ENCODE measurements at places on chromosomes 1 and 21.

DNA sequence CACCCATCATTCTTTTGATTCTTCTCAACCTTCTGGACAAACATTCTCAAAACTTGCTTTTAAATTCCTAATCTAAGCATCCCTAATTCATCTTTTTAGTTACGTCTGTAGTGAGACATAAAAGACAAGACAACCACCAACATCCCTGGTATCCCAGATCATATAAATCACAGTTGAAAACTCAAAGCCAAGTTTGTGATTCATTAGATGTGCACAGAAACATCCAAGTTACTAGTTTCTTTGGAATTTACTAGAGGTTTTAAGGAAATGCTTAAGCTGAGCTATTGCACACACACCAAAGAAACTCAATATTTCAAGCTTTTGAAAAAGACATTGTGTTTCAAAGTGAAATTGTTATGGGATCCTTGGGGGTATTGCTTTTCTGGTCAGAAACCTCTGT is 47.6 kb downstream of the ATP6V1G3 start:
- no peak for DNase-seq

DNA sequence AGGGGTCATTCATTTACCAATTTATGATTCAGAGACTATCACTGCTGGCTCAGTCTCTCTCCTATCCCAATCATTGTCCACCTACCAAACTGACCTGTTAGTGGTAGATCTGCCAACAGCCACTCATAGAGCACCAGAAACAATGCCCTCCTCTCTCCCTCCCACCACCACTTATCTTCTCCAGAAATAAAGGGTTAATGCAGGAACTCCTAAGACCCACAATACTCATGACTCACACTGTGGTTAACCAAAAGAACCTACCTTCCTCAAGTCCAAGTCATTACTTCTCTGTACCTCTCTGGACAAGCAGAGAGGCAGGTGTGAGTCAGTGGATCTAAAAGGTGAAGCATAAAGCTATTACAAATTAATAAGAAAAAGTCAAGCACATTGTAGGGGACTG is 40.9 kb upstream of the CAMK1G start:
- DNase-seq: no peak

DNA sequence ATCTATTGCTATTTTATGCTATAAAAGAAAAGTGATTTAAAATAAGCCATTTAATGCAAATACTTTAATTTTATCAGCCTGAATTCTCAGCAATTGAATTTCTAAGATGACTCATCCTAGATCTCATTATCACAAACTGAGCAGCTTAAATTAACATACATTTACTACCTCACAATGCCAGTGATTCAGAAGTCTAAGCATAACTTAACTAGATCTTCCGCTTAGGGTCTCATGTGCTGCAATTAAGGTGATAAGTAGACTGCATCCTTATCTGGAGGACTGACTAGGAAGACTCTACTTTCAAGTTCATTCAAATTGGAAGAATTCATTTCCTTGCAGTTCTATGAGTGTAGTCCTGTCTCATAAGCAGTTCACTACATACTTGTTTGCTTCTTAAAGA is 286.6 kb downstream of the COL11A1 start:
- no peak for DNase-seq

DNA sequence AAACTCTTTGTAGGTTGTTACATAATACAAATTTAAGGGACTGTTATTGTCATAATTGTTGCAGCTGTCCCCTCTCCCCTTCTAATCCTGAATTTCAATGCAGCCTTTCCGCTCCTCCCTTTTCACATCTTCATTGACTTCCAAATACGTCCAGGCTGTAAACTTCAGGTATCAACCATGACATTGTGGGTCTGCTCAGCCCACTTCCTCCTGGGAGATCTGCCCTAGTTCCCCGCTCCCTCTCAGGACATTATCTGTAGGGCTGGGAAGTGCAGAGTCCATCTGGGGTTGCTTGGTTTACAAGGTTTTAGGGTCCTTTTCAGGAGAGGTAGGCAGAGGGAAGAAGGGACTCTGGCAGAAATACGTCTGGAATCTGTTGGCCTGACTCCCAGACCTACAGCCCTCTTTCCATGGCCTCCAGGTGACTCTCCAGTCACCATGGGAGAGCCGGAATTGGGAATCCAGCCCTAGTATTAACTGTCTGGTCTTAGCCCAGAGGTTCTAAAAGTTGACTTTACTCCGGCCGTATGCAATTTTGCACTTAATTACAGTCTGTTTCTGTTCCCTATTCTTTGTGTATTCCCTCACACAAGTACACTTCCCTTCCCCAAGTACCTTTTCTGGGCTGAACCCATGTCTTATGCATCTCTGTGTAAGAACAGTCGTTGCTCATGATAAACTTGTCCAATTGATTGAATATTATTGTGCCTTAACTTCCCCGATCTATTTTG is 4.7 kb upstream of the DENND2D start:
- DNase-seq: no peak

- DNase-seq: no peak
Observed at GRCh38 chr1:245770156-245770555, 615.4 kb downstream of the KIF26B start.

- no peak for DNase-seq
Observed at GRCh38 chr1:15620155-15620545, 2.9 kb downstream of the DDI2 start.

DNA sequence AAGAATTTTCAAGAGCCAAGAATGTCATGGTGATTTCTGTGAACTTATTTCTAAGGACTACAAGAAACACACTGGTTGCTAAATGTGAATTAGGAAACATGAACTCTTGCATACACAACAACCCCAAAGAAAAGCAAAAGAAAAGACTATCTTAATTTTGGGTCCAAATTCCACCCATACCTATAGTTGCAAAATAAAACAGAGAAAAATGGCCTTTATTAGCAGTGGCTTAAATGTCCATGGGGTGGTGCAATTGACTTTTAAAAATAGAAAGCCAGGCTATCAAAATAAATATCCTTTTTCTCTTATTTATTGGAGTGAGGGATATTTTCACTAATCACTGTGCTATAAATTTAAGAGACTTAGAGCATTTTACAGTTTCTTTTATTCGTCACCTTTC is 80.9 kb upstream of the DPYD start:
- no peak for DNase-seq

Data from smooth muscle cell of the brain vasculature (primary cell).